Astrocyte of the cerebellum (primary cell): ENCODE measurements at places on chromosomes 13 and 19.

DNA sequence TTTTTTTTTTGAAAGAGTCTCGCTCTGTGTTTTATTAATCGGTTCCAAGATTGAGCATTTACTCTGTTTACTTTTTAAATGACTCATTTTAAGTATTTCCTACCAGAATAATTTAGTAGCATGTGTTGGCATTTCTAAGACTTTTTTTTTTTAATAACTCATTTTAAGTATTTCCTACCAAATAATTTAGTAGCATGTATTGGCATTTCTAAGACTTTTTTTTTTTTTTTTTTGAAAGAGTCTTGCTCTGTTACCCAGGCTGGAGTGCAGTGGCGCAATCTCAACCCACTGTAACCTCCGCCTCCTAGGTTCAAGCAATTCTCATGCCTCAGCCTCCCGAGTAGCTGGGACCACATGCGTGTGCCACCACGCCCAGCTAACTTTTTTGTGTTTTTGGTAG, 13.1 kb downstream of the SETDB2 start:
- no peak for DNase-seq

- no peak for DNase-seq
These were observed 83.1 kb downstream of the ZNF557 start for GRCh38 chr19:7152568-7152967.

DNA sequence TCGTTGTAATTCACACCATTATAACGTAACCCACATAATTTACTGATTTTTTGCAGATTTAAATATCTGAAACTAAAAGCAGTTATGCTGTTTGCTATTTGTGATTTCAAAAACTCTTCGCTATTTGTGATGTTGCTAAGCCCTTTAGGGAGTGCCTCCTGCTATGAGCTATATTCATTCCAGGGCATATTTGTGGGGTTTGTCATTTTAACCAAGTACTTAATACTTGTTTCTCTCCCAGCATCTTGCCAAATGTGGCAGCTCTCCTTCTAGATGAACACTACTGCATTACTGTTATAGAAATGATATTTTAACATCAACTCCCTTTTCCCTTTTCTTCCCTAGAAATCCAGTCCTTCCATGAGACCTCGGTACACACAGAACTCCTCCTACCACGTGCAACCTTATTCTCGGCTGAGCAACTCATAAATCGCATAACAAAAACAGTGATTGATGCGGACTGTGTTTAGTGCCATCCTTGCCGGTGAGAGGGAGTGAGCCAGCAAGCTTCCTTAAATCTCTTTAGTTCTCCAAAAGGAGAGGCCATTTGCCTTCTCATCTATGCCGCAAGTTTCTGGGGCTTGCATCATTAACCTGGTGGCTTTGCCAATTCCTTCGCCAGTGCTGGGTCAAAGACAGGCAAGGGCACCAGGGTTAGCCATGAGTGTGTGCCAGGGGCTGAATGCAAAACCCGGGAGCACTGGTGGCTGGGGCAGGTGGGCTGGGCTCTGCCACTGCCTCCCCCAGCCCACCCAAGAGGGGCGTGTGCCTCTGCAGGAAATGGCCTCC, 33.4 kb downstream of the RFX2 start:
- DNase-seq = peak; percentile 91

GRCh38 chr19:45820413-45821102, 5.5 kb upstream of the RSPH6A start:
- DNase-seq = no peak

DNA sequence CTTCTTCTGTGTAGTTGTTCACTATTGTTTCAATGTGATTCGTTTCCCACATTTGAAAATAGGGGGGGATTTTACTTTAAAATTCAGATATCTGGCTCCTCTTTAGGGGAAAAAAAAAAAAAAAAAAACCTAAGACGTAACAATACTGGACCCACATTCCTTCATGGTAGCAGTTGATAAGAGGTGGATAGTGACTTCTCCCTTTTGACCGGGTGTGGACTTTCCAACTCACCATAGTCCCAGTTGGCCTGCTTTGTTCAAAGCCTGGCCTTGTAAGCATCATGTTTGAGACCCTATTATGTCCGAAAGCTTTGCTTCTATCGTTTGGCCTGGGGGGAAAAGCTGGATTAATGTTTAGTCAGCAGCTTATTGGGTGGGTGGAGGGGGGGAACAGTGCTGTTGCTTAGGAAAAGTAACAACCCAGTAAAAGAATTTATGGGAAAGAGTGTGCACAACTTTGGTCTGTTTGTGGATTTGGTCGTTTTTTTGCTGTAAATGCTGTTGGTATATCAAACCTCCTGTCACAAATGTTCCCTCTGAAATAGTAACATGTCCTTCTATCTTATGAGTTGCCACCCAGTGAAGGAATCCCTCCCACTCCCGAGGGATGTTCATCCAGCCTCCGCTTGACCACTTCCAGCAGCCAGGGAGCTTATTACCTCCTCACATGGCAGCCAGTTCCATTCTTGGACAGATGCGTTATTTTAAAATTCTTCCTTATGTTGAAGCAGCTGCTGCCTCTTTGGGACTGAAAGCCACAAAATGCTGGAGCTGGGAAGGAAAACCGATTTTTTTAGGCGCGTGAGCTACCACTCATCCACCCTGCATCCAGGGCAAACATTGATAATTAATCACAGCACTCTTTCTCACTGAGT, 10.4 kb downstream of the SAMD4B start:
- no peak for DNase-seq
